NCI-H2171 (cell line): ENCODE measurements at places on chromosomes 2 and 18.

DNA sequence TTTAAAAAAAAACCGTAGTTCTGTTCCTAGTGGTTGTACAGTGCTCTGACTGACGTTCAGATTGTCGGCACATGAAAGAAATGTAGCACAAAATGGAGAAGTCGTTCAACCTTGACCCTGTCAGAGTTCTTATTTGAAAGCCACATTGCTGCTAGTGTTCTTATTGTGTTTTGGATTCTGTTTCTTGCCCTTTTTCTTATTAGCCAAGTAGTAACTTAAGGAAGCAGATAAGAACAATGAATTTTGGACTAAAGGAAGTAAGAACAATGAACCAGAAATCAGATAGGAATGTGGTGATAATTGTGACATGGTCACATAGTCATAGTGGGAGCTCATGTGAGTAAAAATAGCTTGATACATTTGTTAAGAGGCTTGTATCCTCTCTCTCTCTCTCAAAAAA, 45.9 kb downstream of the RPIA start:
- DNase-seq = no peak

- no peak for DNase-seq
Measured at GRCh38 chr18:47448956-47449355, 197.5 kb upstream of the SKOR2 start.

GRCh38 chr2:191319186-191319585, 74.0 kb downstream of the MYO1B start:
- no peak for DNase-seq

- no peak for DNase-seq
Measured at GRCh38 chr18:7793100-7793499, 226.0 kb downstream of the PTPRM start.

GRCh38 chr2:238382381-238382781, 44.3 kb upstream of the ASB1 start:
- no peak for DNase-seq

DNA sequence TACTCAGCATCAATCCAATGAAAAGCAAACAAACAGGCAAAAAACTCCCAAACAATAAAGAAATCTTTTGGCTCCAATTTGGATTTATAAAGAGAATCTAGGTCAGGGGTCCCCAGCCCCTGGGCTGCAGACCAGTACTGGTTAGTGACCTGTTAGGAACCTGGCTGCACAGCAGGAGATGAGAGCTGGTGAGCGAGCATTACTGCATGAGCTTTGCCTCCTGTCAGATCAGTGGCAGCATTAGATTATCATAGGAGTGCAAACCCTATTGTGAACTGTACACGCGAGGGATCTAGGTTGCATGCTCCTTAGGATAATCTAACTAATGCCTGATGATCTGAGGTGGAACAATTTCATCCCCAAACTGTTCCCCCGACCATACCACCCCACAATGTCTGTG, 102.2 kb downstream of the KIAA1328 start:
- DNase-seq = no peak

- peak; percentile 44 for DNase-seq
Measured at GRCh38 chr2:12314127-12314760, 402.5 kb upstream of the TRIB2 start.

DNA sequence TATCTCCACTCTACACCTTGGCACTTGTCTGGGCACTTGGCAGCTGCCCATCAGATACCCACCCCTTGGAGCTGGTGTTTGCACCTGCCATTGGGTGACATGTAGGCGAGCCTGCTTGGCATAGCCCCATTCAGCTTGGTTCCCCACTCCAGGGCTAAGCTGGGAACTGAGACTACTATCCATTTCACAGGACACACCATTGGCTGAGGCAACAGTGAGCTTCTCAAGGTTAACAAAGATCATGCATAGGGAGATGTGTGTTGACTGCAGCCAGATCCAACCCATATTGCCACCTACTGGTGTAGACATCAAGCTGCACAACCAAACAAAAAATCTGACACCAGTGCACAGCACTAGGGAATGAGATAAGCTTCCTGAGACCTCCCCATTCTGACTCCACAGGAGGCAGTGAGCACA, 1389.8 kb upstream of the TMEFF2 start:
- DNase-seq = no peak

- no peak for DNase-seq
Measured at GRCh38 chr2:42359965-42360483, 993 bp downstream of the COX7A2L start.

- no peak for DNase-seq
Measured at GRCh38 chr2:24594283-24594682, 103.2 kb downstream of the NCOA1 start.

DNA sequence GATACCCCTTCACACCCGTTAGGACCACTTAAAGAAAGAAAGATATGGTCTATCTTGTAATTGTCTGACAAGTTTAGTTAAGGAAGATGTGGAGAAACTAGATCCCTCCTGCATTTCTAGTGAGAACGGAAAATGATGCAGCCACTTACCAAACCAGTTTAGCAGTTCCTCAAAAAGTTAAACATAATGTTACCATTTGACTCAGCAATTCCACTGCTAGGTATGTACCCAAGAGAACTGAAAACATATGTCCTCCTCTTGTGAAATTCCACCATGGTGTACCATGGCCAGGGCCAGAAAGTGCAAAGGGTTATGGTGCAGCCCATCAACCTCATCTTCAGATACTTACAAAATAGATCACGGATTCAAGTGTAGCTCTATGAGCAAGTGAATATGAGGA, 79.0 kb upstream of the ID2 start:
- DNase-seq = no peak

- DNase-seq = no peak
Measured at GRCh38 chr18:47936952-47937351, 6.5 kb upstream of the SMAD2 start.

DNA sequence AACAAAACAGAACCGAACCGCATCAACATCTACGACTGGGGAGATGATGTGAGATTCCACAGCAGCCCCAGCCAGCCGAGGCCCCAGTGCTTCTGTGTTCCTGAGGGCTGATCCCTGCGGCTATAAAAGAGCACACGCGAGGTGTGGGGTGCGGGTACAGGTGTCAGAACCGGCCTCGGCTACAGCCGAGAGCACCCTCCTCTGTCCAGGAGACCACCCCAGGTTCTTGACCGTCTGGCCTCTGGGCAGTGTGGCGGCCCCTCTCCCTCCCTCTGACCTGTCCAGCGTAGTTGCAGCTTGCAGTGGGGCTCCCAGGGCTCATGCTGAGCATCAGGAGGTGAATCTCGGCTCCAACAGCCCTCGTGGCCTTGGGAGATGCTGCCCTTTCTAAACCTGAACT, 23.7 kb downstream of the RTP5 start:
- no peak for DNase-seq

GRCh38 chr2:8657423-8658062, 24.3 kb upstream of the ID2 start:
- DNase-seq = no peak

- DNase-seq = no peak
Measured at GRCh38 chr2:197453914-197454398, 604 bp downstream of the COQ10B start.

DNA sequence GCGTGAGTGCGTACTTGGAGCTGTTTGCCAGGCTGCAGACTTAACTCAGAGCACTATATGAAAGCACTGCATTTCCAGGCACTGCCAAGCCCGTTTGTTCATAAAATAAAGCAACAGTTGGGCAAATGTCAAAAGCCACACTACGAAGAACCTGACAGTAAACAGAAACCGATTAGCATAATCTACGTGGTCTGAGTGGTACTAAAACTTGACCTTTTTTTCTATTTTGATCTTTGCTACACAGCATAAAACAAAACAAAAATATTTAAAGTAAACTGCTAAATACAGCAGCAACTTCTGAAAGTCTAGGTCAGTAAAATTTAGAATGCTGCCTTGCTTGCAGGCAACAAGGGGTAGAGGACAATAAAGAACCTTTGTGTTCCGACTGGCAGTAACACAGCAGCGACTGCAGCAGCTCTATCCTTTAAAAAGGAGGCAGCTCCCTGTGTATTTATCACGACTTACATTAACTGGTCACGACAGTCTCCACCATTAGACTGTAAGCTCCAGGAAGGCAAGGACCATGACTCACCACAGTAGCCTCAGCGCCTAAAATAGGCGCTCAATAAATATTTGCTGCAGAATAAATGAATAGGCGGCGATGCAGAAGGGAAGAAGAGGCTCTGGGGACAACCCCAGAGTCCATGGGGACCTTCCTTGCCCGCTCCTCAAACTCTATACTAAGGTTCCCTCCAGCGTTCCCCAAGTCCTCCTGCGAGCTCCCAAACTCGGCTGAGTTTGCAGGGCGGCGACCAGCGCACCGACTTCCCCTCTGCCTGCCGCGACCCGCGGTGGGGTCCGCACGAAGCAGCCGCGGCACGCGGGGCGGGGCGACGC, 902 bp downstream of the SS18 start:
- DNase-seq = no peak

DNA sequence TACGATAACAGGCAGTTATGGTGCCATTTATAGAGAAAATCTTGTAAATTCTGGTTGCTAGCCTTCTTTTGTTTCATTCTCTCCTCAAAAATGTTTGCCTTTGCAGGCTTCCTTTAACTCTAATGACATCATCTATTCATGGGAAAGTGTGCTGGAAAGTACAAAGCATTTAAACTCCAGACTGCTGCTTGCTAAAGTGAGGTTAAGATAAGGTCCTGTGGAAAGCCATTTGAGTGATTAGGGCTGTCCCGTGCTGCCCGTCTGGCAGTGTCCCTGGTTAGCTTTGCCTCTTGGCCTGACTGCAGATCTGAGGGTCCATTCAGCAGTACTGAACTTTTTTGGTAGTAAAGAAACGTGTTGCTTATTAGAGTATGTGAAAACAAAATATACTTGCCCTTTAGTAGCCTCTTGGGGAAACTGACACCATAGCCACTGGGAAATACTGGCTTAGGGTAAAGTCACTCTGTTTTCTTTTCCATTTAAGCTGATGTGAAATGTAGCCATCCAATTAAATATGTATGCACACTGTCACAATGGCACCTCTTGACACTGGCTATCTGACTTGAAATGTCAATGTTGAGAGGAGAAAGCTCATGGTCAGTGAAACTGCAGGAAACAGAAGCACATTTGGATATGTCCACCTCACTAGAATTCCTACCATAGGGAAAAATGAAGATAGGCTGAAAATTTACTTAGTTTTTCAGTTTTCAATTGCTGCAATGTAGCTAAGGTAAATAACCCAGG, 321.5 kb downstream of the SLC8A1 start:
- no peak for DNase-seq

- no peak for DNase-seq
Measured at GRCh38 chr2:134144651-134145050, 109.2 kb upstream of the MGAT5 start.

DNA sequence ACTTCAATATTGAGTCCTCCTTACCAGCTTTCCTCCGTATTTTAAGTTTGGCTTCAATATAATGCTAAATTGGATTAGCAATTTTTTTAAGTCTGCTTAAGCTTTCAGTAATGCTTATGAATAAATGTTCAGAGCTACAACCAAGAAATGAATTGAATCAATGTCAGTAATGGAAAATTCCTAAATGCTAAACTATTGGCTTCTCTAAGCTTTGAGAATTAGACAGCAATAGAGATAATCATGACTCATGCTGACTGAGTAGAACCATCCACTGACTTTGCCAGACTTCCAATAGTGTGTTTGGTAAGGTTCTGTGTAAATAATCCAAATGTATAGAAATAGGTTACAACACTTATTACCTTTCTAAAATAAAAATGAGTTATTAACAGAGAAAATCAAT, 8.9 kb upstream of the PDE1A start:
- no peak for DNase-seq

DNA sequence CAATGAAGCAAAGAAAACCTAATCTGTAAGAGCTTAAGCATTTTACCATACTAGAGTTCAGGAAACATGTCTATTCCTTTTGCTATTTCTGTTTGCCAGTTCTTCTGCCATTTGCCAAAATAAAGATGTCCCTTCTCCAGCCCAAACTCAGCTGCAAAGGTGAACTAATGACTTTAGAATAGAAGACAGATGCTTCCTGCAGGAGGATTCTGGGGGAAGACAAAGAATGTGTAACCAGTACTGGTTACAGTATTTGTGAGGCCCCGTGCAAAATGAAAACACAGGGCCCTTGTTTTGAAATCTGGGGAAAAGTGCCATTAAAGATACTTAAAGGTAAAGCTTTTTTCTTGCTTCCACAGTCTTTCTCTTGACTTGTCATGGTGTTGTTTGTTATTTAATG, 34.3 kb upstream of the MTX2 start:
- no peak for DNase-seq

DNA sequence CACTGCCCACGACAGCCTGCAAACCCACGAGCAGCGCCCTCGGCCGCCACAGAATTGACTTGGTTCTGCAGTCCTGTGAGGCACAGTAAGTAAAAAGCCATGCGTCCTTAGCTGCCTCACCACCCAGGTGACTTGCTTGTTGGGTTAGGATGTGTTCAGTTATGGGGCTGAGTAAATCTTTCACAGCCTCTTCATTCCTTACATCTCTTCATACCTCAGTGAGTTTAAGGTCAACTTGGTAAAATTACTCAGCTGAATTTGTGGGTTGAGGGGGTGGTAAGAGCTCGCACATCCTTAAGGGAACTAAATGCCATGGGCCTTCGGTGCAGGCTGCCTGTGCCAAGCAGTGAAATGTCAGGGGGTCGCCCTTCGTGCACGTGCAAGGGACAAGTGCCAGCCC, 165.2 kb upstream of the ALKAL2 start:
- DNase-seq = no peak

GRCh38 chr2:122528061-122528460, 772.6 kb downstream of the TSN start:
- DNase-seq = no peak

DNA sequence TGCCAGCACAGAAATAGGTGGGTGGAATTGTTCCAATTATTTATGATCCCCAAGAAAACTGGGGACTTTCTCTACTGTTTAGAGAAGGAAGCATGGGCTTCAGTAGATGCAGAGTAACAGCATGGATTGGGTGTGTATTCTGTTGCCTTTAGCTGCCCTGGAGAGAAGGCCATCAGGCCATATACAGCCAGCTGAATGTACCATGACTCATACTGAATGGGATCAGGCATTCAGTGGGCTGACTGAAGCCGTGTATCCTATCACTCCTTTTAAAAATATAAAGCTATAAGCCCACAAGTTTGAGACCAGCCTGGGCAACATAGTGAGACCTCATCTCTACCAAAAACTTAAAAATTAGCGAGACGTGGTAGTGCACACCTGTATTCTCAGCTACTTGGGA, 16.7 kb upstream of the PLEKHM3 start:
- no peak for DNase-seq

- no peak for DNase-seq
Measured at GRCh38 chr2:47354013-47354847, 48.7 kb upstream of the MSH2 start.

- no peak for DNase-seq
Measured at GRCh38 chr2:105166688-105167087, 74.9 kb upstream of the GPR45 start.
